Activated gamma-delta T cell treated with anti-CD3 and anti-CD28 coated beads, Interleukin-2, amount 50 U/mL, for 16 hours (primary cell): ENCODE measurements at places on chromosomes 3 and 15.

DNA sequence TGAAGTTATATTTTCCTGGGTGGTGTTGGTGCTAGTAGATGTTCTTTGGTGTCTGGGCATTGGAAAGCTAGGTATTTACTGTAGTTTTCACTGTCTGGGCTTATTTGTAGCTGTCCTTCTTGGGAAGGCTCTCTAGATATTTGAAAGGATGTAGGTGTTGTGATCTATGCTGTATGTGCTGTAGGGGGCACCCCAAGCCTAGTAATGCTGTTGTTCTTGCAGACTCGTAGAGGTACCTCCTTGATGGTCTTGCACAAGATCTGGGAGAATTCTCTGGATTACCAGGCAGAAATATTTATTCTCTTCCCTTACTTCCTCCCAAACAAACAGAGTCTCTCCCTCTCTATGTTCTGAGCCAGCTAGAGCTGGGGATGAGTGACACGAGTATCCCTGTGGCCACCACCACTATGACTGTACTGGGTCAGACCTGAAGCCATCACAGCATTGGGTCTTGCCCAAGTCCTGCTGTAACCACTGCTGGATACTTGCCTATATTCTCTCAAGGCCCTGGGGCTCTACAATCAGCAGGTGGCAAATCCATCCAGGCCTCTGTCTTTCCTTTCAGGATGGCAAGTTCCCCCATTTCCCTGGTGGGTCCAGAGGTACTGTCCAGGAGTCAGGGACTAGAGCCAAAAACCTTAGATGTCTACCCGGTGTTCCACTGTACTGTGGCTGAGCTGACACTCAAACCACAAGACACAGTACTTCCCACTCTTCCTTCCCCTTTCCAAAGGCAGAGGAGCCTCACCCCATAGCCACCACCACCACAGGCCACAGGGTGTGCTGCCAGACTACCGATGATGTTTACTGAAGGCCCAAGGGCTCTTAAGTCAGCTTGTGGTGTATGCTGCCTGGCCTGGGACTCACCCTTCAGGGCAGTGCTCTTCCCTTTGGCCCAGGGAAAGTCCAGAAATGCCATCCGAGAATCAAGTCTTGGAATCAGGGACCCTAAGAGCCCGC is 195.2 kb upstream of the DPPA4 start:
- peak; percentile 9 for DNase-seq

- no peak for DNase-seq
Measured at GRCh38 chr3:8555113-8555661, 53.6 kb downstream of the LMCD1 start.

- DNase-seq = no peak
Measured at GRCh38 chr15:31098953-31099740, 2.4 kb downstream of the TRPM1 start.

DNA sequence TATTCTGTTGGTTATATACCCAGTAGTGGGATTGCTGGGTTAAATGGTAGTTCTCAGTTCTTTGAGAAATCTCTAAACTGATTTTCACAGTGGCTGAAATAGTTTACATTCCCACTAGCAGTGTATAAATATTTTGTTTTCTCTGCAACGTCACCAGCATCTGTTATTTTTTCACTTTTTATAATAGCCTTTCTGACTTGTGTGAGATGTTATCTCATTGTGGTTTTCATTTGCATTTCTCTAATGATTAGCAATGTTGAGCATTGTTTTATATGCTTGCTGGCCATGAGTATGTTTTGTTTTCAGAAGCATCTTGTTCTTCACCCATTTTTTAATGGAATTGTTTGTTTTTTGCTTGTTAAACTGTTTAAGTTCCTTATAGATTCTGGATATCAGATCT is 612.7 kb upstream of the SGO1 start:
- no peak for DNase-seq

GRCh38 chr3:350871-351371 is 154.4 kb downstream of the CHL1 start:
- no peak for DNase-seq

DNA sequence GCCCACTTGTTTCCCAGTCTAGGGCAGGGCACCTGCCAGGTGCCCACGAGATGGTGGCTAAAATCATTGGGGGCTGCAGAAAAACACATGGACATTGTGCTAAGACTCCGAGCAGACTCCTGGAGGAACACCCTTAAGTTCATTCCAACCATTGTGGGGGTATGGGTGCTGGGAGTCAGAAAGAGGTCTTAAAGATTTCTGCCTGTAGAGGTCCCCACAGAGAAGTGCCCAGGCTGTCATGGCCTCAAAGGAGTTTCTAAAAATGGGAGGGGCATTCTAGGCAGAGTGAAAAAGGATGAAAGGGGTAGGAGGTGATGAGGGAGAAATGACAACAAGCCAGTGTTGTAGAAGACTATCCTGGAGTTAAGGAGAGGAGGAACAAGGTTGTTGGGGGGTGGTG is 17.1 kb downstream of the RBP1 start:
- DNase-seq = no peak

DNA sequence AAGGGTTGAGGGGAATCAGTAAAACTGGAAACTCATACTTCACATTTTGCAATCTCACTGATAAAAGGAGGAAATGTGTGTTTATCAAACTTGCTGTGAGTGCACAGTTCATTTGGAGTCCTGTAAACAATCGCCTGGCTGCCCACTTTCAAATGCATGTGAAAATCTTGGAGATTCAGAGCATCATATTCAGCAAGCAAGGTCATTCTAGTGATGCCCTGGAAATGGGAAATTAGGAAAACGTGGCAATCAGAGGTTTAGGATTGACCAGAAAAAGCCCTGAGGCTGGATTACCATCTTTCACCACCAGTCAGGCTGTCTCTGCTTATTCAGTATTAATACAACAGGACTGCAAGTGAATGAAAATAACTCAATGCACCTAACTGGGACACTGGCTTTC is 23.9 kb downstream of the DPH6 start:
- no peak for DNase-seq
